ENCODE measurements at places on chromosomes 3 and 15. TPM values are rescaled to one million over a fixed set of nuclear protein-coding genes. Genes with fewer than 3 reads are reported as not detected.

- no peak for DNase-seq
Observed at GRCh38 chr15:48868023-48868422, 9.9 kb upstream of the EID1 start.

- DNase-seq = no peak
Observed at GRCh38 chr3:37115446-37115845, 58.9 kb downstream of the LRRFIP2 start.

SPESP1 gene
- 11.7 TPM for polyA plus RNA-seq

GRCh38 chr15:49439678-49440395 is 16.8 kb downstream of the FGF7 start:
- DNase-seq = no peak

GRCh38 chr15:63600001-63600615 is 2.9 kb downstream of the FBXL22 start:
- DNase-seq = no peak

DNA sequence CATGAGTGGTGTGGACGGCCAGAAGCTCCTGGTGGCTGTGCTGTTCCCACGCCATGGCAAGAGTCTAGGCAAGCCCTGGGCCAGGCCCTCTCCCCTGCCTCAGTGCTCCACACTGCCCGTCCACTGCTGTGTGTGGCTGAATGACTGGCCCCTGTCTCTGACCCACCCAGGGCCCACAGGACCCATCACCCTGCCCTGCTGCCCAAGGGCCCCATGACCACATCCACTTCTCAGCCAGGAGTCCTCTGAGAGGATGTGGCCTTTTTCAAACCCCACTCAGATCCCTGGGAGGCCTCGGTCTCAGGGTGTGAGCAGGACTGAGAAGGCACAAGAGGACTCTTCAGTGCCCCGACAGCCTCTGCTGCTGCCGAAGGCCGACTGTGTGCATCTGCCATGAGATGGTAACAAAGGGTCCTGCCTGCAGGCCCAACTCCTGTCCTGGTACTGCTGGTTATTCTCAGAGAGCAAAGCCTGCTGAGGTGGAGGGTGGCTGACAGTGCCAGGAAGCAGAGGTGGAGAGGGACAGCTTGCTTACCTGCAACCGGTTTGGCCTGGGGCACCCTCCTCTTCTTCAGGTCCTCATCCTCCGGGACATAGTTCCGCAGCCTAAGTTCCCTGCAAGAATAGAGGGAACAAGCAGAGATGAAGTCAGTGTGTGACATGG is 47.5 kb downstream of the PTH1R start:
- no peak for DNase-seq

ANKRD63 gene
- polyA plus RNA-seq = not detected

DUOXA2 gene
- polyA plus RNA-seq = not detected

GRCh38 chr3:14404631-14405359 is 2.4 kb downstream of the SLC6A6 start:
- DNase-seq = no peak

ZNF660 gene
- 0.72 TPM for polyA plus RNA-seq

GRCh38 chr3:115989684-115990421 is 366.5 kb downstream of the GAP43 start:
- DNase-seq = peak; percentile 72

TADA3 gene
- 84.6 TPM for polyA plus RNA-seq

DNA sequence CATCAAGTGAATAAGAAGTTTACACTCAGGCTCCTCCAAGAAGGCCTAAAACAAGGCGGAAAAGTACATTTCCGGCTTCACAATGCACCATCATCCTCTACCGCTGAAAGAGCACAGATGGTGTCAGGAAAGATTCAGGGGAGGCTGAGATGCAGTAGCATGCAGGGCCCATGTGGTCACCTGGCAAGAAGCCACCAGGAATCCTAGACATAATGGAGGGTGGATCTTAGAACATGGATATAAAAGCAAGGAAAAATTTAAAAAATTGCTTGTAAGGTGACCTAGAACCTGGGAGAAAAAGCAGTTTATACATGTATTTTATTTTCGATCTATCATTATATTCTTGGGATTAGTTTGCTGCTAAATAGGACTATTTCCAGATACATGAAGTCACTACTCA is 21.9 kb upstream of the OTOL1 start:
- no peak for DNase-seq

CD86 gene
- not detected for polyA plus RNA-seq

GRCh38 chr15:57364282-57365007 is 11.9 kb upstream of the CGNL1 start:
- DNase-seq = no peak

CCPG1 gene
- polyA plus RNA-seq = 33.8 TPM

GRCh38 chr15:23565395-23566070 is at the start of gene MKRN3:
Gene MKRN3 (plus strand): TSS chr15:23565674. CDS start chr15:23565783, 109 bp downstream.
- no peak for DNase-seq

- no peak for DNase-seq
Observed at GRCh38 chr3:94303897-94304296, 241.0 kb downstream of the NSUN3 start.

- DNase-seq = no peak
Observed at GRCh38 chr3:183807881-183808280, 17.5 kb downstream of the MAP6D1 start.

SNUPN gene
- 33.9 TPM for polyA plus RNA-seq

GRCh38 chr3:126867863-126868200 is 115.1 kb upstream of the PLXNA1 start:
- DNase-seq = no peak

DNA sequence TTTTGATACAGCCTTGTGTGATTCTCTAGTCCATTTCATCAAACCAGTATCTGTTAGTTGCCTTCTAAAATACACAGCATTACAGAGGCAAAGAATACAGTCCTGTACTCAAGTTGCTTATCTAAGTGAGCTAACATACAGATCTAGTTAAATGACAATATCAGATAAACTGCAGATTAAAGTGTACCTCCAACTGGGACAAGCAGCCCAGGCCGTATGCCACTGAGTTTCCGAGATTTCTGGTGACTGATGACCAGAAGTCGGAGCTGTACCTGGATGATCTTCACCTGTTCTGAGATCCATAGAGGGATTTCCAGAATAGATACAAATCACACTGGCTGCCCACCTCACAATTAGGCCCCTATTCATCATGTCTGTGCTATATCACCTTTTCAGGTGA is 6.3 kb upstream of the TRIM59 start:
- no peak for DNase-seq

GRCh38 chr3:170079536-170080165 is 41.9 kb downstream of the GPR160 start:
- no peak for DNase-seq

GRCh38 chr15:99486371-99487336 is 79.1 kb upstream of the MEF2A start:
- peak; percentile 59 for DNase-seq

DNA sequence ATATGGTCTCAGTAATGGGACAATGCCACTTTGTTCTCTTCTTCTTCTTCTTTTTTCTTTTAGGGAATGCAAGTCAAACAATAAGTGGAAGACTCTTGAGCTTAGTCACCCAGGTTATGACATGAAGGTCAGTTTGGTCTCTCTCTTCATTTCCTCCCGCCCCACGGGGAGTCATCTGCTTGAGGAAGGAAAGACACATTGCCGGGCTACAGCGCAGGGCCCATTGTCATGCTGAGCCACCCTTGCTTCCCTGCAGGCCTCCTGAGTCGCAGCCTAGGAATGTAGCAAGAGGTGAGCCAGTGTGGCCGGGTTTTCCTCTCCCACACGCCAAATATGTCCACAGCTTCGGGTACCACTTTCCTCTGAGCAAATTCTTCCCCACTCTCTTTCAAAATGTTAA is 47.6 kb downstream of the RAP2B start:
- DNase-seq = no peak

DNA sequence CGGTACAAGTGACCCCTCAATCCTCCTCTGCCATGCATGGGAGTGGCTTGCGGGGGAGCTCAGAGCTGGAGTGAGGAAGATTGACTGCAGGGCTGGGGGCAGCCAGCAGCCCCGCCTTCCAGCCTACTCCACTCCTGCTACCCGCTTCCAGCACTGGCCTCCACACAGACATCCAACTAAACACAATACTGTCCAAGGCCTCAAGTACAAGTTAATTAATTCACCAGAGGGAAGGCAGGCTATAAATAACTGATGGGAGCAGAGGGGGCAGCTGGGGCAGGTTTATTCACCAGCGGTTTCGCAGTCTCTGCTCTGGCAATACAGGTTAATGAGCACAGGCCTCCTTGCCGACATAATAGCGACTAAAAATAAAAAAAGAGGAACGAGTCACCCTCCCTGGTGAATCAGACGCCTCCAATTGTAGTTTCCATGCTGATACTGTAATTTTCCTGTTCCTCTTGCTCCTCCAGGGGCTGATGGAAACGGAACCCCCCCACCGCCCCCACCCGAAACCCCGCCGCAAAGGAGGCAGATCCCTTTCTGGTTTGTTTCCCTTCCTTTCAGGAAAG is 166.4 kb upstream of the TLE3 start:
- DNase-seq = no peak

GRIP2 gene
- polyA plus RNA-seq = 0.18 TPM

P2RY14 gene
- not detected for polyA plus RNA-seq

SOX14 gene
- not detected for polyA plus RNA-seq

GHSR gene
- not detected for polyA plus RNA-seq

GRCh38 chr3:55166576-55167555 is 239.0 kb upstream of the LRTM1 start:
- DNase-seq = no peak

CLSTN2 gene
- polyA plus RNA-seq = 1.4 TPM

DNA sequence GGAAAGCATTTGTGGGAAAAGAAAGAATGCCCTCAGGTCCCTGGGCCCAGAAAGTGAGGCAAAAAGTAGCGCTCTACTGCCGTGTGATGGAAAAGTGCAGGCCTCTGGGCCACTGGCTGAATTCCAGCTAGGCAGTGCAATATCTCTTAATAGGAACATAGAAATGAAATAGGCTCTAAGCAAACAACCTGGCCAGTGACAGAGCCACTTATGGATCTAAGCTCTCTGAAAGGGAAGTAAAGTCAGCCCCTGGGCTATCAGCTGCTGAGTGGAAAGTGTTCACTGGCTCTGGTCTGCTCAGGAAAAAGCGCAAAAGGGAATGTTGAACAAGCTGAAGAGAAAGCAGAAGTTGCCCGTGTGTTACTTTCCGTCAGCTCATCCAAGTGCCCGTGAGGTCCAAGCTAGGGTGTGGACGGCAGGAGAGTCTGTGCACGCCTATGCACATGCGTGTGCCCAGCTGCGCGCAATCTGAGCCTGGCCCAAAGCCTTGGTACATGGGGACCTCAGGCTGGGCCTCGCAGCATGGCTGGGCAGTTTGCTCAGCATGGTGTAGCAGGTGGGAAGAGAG is 74.0 kb upstream of the RAD18 start:
- no peak for DNase-seq

- DNase-seq = no peak
Observed at GRCh38 chr3:160921020-160921635, 165.1 kb downstream of the PPM1L start.

DNA sequence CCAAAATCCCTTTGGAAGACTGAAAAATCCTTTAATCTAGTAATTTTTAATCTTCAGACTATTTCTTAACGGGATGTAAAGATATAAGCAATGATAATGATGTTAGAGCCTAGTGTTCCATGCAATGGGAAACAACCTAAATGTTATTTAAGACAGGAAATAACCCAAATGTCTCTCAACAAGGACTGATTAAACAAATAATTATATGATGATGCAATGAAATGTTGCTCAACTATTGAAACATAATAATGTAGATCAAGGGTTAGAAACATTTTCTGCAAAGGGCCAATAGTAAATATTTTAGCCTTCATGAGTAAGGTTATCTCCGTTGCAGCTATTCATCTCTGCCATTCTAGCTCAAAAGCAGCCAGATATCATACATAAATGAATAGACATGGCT is 275.4 kb downstream of the NEK10 start:
- no peak for DNase-seq

DNA sequence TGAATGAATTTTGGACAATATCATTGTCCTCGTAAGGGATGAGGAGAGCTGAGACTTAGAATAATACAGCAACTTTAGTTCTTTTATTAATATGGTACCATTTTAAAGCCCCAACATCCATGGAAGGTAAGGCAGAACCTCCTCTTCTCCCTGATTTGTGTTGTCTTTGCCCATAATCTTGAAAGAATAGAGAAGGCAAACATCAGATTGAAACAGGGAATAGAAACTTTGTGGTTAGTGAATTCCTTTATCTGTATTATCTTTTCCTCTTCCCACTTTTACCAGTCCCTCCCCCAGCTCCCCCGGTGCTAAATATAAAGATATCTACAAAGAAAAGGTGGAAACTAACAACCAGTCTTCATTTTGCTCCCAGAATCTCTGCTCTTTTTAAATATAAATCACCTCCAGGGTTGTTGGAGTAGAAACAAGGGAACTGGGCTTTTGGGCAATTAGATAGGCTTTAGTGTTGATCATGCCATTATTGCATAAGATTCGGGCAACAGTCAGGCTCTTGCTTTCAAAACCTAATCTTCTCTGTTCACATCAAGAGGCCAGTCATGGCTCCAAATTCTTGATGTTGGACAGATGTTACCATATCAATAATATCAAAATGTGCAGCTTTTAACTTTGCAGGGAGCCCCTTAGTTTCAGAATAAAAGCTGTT is 32.5 kb downstream of the ITPR1 start:
- DNase-seq = no peak

DNA sequence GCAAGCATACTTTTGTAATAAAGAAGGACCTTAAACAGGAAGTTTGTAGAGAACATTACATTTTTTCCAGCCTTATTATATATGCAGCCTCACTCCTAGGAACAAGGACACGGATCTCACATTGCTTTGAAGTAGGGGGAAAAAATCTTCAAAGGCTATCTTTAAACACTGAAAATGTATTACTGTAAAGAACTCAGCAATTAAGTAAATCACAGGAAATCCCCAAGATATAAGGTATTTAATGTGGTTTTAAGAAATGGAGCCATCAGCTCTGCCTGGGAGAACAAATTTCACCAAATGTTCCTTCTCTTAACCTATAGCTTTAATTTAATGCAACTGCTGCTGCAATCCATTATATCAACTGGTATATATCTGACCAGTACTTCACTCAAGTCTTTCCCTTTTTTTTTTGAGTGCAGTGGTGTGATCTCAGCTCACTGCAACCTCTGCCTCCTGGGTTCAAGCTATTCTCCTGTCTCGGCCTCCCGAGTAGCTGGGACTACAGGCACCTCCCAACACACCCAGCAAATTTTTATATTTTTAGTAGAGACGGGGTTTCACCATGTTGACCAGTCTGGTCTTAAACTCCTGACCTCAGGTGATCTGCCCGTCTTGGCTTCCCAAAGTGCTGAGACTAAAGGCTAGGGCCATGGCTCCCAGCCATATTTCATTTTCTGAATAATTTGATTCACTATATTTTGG is 2.8 kb downstream of the BTLA start:
- no peak for DNase-seq

RBP2 gene
- polyA plus RNA-seq = not detected

- DNase-seq = no peak
Observed at GRCh38 chr15:80095969-80096368, 36.5 kb downstream of the ZFAND6 start.

DNA sequence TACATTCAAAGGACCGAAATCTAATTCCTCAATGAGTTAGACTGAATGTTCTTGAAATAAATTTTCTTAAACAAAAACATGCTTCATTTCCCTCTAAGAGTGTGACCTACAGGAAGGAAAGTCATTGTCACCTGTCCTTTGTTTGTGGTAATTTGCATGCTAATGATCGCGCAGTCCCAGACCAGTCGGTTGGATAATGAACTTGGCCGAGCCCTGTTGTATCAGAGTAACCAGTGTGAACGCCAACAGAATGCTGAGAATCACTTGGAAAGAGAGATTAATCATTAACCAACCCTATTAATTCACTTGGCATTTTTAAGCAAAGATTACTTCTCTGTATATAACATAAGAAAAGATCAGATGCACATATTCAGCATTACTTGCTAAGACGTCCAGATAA is 8.1 kb upstream of the ARNT2 start:
- no peak for DNase-seq

- peak; percentile 98 for DNase-seq
Observed at GRCh38 chr3:61574854-61575253, 13.5 kb downstream of the PTPRG start.

- DNase-seq = no peak
Observed at GRCh38 chr15:85388566-85389305, 8.3 kb downstream of the AKAP13 start.
